Hematopoietic multipotent progenitor cell (in vitro differentiated cells): ENCODE measurements at places on chromosomes 6 and 20.

DNA sequence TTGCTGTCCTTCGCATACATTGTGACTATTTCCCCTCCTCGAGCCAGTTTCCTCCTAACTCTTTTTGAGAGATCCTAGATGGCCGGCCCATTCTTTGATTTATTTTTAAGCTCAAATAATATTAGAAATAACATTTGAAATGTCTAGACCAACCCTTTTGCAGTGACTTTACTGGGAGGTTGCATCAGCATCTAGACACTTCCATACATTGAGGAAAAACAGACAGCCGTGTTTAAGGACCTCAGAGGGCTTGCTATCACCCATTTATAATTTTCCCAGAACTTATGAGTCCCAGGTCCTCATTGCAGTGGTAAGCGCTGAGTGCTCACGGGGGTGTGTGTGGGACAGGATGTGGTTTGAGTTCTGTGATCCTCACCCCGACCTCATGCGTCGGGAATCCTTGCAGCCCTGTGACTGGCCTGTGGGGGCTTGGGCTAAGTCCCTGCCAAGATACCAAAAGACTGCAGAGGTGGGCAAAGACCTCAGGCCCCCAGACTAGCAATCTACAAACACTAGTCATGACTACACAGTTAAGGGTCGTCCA, at the start of gene GPX5:
TSS of gene GPX5 (plus strand) at position 386 of the 544 bp plus-strand sequence. CDS start at position 519, 133 bp downstream.
- DNase-seq = no peak

- DNase-seq = no peak
Measured at GRCh38 chr20:17107127-17107526, 119.7 kb upstream of the PCSK2 start.

DNA sequence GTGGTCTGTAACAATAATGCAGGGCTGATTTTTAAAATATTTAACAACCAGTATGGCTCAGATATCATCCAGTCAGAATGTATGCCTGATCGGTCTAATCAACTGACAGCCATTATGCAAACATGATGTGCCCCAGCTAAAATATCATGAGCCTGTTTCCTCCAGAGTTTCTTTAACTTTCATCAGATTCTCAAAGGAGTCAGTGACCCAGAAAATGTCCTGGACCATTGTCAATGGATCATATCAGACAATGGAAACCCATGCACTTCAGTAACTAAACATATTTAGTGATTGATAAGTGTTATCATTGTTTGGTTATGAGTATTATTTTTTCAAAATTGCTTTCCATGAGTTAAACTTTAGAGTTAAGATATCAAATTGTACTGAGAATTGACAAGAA, 173.5 kb downstream of the LMBRD1 start:
- DNase-seq = no peak

DNA sequence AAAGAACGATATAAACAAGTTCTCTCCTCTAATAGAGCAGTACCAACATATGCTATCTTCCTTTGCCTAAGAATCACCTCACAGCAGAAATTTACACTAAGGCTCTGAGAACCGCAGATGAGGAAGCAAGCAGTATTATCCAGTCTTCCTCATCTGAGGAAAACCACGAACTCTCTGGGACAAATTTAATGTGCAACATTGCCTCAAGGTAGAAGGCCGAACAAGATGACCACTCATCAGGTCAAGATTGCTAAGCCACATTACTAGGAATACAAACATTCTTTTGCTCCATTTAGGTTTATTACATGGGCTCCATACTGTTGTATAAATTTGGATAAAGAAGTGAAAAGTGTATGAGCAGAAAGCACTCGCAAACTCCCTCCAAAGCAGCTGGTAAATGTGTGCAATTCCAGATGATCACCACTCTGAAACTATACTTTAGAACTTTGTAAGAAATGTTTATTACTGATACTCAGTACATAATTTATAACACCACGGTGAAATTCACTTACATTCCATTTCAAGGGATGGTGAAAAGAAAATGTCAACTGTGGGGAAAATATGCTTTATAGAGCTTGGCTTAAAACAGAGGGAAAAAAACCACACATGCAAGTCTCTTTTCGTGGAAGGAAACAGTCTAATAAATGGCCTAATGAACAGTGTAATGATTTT, 398.4 kb downstream of the BTBD9 start:
- no peak for DNase-seq

- DNase-seq = peak; percentile 54
Measured at GRCh38 chr6:29834564-29835436, 7.2 kb downstream of the HLA-G start.

DNA sequence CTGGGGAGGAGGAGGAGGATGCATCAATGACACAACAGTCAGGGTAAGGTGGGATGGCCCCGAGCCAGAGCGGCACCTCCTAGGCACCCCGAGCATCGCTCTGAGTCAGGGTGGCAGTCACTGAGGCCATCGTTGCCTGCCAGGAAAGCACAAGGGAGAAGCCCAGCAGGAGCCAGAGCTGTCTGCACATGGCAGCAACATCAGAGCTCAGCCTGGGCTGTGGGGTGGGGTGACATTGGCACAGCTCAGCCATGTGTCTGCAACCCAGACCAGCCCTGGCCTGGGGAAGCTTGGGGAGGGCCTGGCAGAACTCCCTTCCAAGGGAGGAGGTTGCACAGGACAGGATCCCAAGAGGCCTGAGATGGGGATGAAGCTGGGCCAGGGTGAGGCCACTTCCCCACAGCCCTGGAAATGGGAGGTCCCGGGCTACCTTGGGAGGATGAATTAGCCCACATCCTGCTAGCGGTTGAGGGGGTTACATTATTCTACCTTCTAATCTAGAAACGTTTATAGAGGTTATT, 255.6 kb downstream of the MAFB start:
- no peak for DNase-seq

DNA sequence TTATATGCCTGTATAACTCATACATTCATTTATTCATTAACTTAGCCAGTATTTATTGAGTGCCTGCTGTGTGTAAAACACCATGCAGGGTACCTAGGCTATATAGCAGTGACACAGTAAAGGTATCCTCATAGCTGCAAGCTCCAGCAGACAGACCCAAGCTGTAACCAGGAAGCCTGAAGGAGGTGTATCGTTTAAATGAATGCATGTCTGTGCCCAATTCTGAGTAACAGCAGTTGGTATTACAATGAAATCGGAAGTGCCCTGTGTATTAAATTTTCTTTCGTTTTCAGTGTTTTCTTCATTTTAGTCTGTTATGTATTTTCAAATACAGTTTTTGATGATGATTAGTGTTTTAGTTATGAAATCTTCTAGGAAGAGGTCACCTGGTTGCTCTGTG, 485.8 kb upstream of the SOX4 start:
- no peak for DNase-seq

- DNase-seq = peak; percentile 64
Measured at GRCh38 chr6:11381801-11382513, 149.5 kb upstream of the NEDD9 start.

- no peak for DNase-seq
Measured at GRCh38 chr6:128062882-128063603, 162.2 kb upstream of the THEMIS start.

- no peak for DNase-seq
Measured at GRCh38 chr6:148419430-148419829, 76.8 kb downstream of the SASH1 start.

- no peak for DNase-seq
Measured at GRCh38 chr20:19981031-19981451, 36.1 kb upstream of the NAA20 start.

DNA sequence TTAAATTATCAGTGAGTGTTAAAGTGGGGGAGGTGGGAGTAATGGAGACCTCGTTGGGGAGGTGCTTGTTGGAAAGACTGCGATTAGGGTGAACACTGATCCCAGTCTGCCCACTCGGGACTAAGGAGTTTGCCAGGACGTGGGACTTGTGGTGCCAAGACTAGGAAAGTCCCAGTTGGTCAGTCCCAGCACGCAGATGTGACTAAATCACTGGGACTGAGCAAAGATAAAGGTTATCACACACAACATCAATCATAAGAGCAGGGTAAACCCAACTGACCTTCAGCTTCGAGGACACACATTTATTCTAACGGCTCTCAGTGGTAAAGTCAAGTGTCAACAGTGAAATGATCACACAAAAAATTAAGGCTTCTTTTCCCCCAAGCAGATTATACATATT, 45.5 kb downstream of the PDE10A start:
- no peak for DNase-seq

- no peak for DNase-seq
Measured at GRCh38 chr20:45032276-45032675, 66.0 kb downstream of the STK4 start.

- DNase-seq = no peak
Measured at GRCh38 chr6:5850848-5851255, 155.9 kb downstream of the NRN1 start.

GRCh38 chr20:4244700-4245485, 229.5 kb upstream of the RNF24 start:
- no peak for DNase-seq

DNA sequence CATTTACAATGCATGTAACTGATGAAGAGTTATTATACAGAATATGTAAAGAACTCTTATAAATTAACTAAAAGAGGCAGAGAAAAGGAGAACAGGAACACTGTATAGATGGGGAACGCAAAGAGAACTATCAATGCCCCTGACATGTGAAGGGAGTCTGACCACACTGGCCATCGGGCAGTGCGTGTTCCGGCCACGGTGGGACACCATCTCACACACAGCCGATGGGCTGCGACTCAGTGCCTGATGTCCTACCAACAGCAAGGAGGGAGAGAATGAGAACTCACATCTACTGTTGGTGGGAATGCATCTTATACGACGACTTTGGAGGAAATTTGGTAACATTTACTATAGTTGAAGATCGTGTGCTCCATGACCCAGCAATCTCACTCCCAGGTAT, 15.5 kb upstream of the RAMACL start:
- no peak for DNase-seq

- DNase-seq = no peak
Measured at GRCh38 chr20:19120569-19120968, 91.9 kb upstream of the SLC24A3 start.

DNA sequence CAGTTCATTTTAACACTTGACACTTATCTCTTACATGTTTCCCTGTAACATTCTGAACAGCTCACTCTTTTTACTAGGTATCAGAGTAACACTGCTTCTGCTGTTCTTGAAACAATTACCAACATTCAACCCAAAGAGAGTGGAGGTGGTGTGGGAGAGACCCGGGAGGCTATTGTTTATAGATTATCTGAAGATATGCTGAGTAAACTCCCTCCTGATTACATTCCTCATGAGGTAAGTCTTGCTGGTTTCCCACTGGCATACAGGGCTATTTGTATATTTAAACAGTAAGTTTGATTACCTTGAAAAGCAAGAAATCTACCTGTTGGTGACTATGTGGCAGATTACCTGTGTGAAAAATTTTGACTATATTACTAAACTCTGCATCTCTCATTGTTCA, 39.8 kb upstream of the GLP1R start:
- no peak for DNase-seq

DNA sequence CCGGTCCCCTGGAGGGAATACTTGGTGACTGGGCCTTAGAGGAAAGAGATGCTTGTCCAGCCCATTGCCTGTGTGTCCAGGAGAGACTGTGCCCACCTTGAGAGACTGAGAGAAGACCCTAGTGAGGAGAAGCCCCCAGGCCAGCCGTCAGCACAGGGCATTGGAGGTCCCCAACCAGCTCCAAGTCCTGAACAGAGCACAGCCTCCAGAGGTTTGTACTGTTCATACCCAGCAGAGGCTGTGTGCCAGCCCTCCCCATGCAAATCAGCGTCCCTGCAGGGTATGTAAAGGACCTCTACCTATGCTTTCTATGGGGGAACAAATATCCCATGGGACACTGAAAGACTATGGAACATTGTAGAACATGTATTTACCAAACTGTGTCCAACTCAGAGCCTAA, 8.4 kb downstream of the HLA-E start:
- no peak for DNase-seq

GRCh38 chr6:43807228-43808061, 37.4 kb downstream of the VEGFA start:
- DNase-seq = no peak

- no peak for DNase-seq
Measured at GRCh38 chr6:599576-600448, 57.1 kb downstream of the HUS1B start.

DNA sequence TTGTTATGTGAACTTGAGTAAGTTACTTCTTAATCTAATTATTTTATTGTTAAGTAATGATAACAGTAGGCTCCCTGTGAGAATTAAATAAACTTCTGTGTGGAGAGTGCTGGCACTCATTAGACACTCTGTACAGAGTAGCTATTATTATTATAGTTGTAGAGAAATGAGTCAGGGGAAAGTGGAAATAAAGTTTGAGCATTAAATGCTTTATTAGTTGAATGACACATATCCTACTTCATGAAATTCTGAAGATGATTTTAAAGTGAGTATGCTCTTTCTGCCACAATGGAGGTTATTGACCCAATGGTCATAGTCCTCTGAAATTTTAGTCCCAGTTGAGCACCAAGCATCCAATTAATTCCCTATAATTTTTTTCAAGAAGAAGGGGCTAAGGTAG, 5.9 kb downstream of the ECI2 start:
- no peak for DNase-seq

DNA sequence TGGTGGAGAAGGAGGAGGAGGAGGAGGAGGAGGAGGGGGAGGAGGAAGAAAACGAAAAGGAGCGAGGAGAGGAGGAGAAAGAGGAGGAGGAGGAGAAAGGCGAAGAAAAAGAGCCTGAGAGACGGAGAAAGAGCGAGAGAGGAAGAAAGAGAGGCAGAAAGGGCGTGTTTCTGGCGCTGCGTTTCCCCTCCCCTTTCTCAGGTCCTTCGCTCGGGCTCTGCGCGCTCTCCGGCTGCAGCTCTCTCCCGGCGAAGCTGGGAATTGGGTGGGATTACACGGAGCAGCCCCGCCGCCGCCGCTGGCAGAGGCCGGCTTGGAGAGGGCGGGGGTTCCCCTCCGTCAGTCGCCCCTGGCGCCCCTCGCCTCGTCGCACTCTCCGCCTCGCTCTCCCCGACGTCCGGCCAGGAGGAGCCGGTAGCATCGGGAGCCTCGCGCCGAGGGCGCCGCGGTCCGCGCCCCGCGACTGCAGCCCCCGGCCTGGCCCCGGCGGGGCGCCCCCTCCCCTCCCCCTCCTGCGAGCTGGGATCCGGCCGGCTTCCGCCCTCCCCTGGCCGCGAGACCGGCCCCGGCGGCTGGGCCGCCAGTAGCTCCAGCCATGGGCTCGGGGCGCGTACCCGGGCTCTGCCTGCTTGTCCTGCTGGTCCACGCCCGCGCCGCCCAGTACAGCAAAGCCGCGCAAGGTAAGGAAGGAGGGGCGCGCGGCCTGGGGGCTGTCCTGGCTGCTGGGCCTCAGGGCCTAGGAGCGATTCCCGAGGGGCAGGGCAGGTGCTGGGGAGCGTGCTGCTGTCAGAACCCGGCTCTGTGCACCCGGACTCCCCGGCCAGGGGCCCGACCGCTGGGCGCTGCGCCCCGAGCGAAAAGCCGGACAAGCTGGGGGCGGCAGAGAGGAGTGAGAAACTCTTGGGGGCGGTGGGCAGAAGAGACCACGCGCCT, at the start of gene SCUBE3:
TSS of gene SCUBE3 (plus strand) at position 133 of the 933 bp plus-strand sequence. CDS start at position 596, 463 bp downstream.
- no peak for DNase-seq

DNA sequence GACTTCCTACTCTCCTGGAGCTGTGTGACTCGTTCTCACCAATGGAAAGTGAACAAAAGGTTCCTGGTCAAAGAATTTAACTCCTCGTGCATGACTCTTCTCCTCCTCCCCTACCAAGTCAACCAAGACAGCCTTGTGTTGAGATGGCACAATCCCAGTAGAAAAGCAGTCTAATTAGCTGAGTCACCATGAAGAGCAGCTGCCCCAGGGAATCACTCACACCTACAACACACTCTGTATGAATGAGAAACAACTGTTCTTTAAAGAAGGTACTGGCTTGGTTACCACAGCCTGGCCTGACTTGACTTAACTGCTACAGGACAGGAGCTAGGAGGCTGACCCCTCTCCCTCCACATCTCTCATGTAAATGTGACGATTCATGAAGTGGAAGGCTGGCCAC, 2.9 kb upstream of the HLA-DOB start:
- no peak for DNase-seq

- peak; percentile 10 for DNase-seq
Measured at GRCh38 chr6:47004463-47004862, 37.7 kb downstream of the ADGRF1 start.
